ENCODE measurements at places on chromosomes 13 and 19.

DNA sequence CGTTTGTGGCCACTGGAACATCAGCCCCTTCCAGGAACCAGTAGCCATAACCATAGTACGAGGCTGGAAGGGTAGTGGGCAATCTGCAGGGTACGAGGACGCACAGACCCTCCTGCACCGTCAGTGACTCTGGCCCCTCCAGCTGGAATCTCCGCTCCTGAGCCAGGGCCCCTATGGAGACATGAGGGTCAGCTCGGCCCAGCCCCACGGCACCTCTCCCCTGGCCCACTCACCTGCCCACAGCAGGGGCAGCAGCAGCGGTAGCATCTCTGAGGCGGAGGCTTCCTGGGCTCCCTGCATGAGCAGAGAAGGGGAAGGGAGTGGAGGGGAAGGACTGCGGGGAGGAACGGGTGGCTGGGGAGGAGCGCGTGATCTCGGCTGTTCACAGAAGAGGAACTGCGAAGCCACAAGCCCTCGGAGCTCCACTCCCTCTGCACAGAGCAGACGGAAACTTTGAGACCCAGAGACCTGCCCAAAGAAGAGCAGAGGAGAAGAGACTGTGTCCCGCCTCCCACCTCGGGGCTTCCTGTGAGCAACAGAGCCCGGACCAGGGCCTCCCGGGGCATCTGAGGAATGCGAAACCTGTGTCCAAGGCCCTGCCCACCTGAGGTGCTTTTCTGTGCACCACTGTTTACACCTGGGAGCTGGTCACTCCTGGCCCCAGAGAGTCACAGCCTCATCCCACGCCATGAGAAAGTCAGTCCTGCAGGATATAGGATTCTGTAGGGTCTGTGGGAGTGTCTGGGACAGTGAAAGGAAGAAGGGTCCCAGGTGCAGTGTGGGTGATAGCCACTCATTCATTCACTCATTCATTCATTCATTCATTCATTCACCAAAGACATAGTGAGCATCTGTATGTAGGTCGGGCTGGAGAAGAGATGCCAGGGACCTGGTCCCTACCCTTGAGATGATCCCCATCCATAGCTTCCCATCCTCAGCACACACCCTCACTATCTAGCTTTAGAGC lies at the start of gene SIGLEC6:
SIGLEC6 (minus strand) TSS at position 322 of the 967 bp plus-strand sequence; CDS start at position 300, 22 bp downstream.
- DNase-seq, result no peak

- DNase-seq, result no peak
These were observed 270.2 kb downstream of the DNAJC15 start for GRCh38 chr13:43293561-43293960.

DNA sequence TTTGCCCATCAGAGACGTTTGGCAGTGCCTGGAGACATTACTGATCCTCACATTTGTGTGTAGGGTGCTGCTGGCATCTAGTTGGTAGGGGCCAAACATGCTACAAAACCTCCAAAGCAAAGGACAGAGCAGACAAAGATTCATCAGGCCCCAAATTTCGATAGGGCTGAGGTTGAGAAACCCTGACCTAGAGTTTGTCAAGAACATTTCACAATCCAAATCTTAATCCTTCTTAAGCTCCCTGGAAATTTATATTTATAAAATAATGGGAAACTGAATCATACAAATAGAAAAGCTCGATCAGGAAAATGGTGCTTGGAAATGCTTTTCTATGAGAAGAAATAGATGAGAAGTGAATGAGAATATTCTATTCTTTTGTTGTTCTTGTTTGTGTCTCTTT lies 273.6 kb downstream of the DCT start:
- DNase-seq, result no peak

DNA sequence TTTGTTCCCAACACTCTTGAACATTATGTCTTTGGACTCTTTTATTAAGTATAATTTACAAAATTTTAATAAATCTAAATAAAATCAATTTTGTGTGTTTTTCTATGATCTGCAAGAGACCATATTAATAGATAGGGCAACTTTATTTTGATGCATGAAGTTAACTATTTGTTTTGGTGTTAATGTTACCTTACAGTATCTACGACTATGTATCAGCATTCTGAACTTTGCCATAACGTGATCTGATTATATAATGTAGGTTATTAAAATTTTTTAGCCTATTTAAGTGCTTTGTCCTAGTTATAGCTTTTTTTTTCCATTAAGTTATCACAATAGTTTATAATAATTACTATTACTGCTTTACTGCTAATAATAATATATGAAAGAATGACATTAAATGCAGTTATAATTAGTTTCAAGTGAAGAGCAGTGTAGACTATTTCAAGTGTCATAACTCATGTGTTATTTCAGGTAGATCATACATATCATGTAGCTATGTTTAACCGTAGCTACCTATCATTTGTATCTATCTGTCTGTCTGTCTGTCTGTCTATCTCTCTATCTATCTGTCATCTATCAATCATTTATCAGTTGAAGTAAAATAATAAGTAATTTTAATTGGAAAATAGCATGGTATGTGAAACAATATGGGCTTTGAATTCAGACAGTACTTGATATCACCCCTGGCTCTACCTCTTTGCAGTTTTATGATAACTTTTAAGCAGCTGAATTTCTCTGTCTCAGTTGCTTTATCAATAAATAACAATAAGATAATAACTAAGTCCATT lies 229.7 kb downstream of the GPC5 start:
- DNase-seq, result no peak

DNA sequence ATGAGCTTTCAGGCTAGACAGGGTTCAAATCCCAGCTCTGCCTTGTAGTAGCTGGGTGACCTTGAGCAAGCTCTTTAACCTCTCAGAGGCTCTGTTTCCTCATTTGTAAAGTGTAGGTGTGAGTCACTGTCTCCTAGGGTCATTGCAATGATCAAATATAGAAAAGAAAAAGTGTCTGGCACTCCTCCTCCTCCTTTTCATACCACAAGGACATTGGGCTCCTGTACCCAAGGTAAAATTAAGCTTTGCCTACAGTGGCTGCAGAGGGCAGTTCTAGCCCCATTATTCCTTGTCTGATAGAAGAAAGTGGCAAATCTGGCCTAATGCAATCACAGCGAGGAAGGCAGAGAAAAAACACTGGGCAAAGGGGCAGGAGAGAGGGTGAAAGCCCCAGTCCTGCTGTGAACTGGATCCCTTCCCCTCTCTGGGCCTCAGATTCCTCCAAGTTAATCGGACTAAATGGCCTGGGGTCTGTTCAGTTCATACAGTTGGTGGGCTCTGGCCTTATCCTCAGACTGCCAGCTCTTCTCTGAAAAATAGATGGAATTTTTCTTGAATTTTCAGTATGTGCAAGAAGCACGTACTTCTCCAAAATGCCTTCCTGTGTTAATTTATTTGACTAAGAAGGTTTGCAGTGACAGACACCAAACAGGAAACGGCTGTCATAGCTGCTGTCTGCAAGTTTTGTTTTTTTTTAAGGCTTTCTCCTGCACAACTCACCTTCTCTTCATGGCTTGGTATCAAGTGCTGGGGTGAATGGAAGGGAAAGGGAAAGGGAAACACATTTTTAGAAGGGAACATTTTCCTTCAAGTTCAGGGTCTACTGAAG lies 35.3 kb downstream of the RGCC start:
- no peak for DNase-seq

DNA sequence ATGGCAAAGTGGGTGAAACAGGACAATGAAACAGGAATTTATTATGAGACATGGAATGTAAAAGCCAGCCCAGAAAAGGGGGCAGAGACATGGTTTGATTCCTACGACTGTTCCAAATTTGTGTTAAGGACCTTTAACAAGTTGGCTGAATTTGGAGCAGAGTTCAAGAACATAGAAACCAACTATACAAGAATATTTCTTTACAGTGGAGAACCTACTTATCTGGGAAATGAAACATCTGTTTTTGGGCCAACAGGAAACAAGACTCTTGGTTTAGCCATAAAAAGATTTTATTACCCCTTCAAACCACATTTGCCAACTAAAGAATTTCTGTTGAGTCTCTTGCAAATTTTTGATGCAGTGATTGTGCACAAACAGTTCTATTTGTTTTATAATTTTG lies 8.6 kb downstream of the CLN5 start:
- DNase-seq, result no peak

DNA sequence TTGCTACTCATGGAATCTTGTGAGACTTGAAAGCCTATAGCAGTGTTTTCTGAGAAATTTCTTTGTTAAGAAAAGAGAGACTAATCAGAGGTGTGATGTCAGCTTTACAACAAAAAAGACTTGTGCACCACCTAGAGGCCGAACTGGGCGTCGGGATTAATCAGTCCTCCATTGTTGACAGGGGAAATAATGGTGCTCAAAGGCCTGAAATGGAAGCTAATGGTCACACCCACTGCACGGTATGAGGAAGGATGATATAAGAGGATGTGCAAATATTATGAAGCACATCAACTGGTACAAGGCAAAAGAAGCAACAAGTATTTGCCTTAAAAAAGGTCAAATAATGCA lies 480.2 kb upstream of the MIR17HG start:
- DNase-seq, result peak; percentile 56

- no peak for DNase-seq
These were observed 328.1 kb downstream of the SLITRK5 start for GRCh38 chr13:87999240-87999700.

DNA sequence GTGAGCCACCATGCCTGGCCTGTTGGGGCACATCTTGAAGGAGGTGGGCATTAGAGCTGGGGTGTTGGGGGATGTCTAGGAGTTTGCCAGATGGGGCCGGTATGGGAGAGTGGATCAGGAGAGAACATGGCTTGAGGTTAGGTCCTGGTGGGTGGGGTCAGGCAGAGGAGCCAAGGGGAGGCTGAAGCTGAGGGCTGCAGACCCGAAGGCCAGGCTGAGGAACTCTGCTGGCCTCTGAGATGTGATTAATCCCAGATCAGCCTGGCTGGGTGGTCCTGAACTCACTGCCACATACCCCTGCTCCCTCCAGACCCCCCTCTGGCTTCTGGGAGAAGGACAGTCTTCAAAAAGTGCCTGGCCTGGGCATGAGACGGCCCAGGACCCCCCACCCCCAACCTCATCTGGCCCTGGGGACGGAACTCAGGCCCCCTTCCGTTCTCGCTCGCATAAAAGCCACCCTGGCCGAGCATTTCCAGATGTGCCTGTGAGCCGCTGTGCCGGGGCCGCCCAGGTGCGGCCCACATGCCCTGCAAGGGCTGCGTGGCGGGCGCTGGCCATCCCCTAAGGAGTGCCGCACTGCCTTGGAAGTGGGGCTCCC lies 2.7 kb downstream of the FSTL3 start:
- DNase-seq, result no peak

DNA sequence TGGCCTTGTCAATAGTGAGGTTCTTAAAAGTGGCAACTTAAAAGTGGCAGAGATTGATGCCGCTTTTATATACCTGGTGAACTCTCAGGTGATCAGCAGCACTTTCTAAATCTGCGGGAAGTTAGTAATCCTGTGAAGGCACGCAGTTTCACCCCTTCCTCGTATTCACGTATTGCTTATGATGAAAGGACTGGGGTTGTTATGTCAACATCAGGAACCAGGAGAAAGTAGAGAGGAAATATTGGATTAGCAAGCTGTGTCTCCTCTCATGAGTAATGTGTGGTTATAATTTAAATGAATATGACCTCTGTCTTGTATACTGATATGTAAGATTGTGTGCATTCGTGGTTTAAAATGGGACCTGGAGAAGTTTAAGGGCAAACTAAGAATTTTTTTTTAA lies 544.6 kb downstream of the SLITRK6 start:
- no peak for DNase-seq

- no peak for DNase-seq
These were observed 44.2 kb downstream of the EDNRB start for GRCh38 chr13:77874406-77874805.

- no peak for DNase-seq
These were observed 6.6 kb upstream of the MCF2L start for GRCh38 chr13:112962396-112962795.

- DNase-seq, result no peak
These were observed 739.1 kb downstream of the DIAPH3 start for GRCh38 chr13:59424661-59425060.

DNA sequence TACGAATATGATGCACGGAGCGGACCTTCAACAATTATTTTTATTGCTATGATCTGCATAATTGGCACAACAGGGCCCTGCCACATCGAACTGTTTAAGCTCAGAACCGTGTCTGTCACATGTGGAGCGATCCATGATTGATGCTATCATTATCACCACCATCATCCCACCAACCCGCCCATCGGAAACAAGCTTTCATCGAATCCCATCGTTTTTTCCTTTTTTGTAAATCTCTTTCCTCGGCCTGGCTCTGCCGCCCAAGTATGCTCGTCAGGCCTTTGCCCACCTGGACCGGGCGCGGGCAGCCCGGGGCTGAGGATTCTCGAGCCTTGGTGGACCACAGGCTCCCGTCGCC lies 533 bp upstream of the DCAF15 start:
- no peak for DNase-seq

GRCh38 chr13:97268772-97269171 lies 46.6 kb downstream of the MBNL2 start:
- no peak for DNase-seq

DNA sequence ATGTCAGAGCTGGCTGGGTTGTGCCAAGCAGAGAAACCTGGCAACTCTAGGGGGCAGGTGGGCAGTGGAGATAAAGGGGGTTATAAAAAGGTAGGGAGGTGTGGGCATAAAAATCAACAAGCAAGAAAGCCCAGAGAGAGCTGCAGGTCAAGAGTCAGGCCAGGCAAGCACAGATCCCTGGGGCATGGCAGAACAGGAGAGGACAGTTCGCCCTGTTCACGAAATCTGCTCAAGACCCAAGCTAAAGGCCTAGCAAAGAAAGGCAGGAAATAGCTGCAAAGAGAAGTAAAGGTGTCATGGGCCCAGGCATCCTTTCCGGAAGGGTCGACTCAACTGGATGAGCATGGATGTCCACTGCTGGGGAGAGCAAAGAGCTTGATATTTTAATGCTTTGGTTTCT lies 3.4 kb downstream of the MBNL2 start:
- DNase-seq, result no peak

Data from NT2/D1 (cell line).